Renal pelvis (tissue), 12 donors: ENCODE measurements at places on chromosomes 6 and 20. TPM values are rescaled to one million over a fixed set of nuclear protein-coding genes. Genes with fewer than 3 reads are reported as not detected.

GRCh38 chr6:148157841-148158240 lies 184.8 kb upstream of the SASH1 start:
- DNase-seq: peak; percentile 30

GRCh38 chr20:59004763-59005522 lies 2.1 kb downstream of the CTSZ start:
- DNase-seq: no peak

GRCh38 chr6:17714879-17715851 lies 8.4 kb upstream of the NUP153 start:
- DNase-seq: no peak

- DNase-seq: no peak
Observed at GRCh38 chr6:15775741-15776140, 112.9 kb upstream of the DTNBP1 start.

Gene GPX6
- polyA plus RNA-seq: not detected

Gene SLC26A8
- 0.77 TPM for polyA plus RNA-seq

DNA sequence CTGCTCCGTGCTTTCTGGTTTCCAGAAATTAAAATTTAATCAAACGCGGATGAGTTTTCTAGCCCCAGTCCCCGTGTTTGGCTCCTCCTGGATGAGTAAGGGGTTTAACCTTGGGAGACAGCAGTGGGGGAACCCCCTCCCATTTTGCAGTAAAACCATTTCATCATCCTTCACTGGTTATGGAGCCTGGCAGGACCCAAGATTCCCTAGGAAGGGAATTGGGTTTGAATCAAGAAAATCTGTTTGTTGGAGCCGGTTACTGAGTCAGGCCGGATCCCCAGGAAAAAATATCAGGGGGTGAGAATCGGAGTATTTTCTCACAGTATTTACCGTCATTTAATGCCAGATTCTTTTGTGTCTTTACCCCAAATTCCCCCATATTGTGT lies 754 bp downstream of the YWHAB start:
- no peak for DNase-seq

Gene SPAG4
- 4.6 TPM for polyA plus RNA-seq

DNA sequence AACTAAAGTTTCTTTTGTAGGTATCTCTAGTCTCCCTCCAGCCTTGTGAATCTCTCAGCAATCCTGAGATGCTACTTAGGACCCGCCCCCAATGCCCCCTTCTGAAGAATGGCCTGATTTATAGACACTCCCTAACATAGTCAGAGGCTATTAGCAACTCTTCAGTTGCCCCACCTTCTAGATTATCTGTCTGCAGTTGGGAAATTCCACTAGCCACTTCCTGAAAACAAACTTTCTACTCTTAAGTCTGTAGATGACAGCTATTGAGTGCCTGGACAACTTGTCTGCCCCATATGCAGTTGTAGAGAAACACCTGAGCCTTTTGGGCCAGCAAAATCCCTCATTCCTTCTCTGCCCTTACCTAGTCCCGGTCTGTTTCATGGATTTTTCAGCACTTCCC lies 188.2 kb upstream of the PREP start:
- no peak for DNase-seq

GRCh38 chr20:19991854-19992253 lies 25.3 kb upstream of the NAA20 start:
- no peak for DNase-seq

Gene TNFRSF6B
- polyA plus RNA-seq: 2.8 TPM

Gene TTLL9
- polyA plus RNA-seq: 2.6 TPM

GRCh38 chr6:75020376-75020775 lies 185.5 kb downstream of the COL12A1 start:
- DNase-seq: no peak

- DNase-seq: no peak
Observed at GRCh38 chr20:48924756-48925109, 3.2 kb downstream of the ARFGEF2 start.

Gene TFAP2C
- polyA plus RNA-seq: 0.81 TPM

- no peak for DNase-seq
Observed at GRCh38 chr6:20583444-20583800, 49.2 kb downstream of the CDKAL1 start.

Gene HEBP2
- 57.1 TPM for polyA plus RNA-seq

DNA sequence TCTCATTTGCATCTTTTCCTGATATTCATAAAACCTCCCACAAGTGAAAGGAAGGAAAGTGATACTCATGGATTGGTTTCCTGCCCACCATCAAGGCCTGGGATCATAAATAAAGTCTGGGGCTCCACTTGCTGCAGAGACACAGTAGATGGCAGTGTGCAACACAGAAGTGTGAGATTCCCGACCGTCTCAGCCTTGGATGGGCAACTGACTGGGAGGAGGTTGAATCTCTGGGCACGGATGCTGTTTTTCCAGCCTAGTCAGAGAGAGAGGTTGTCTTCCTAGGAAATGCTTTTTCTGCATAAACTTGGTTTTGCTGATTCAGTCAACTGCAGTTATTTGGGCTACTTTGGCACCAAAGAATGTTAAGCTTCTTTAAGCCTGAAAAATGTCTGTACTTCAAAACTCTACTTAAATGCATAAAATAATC lies 9.9 kb upstream of the RFPL4B start:
- DNase-seq: peak; percentile 76

GRCh38 chr20:44586289-44586911 lies 4.0 kb downstream of the PKIG start:
- DNase-seq: no peak

Gene SCRT2
- 0.07 TPM for polyA plus RNA-seq

- no peak for DNase-seq
Observed at GRCh38 chr6:87767478-87767877, 65.4 kb upstream of the AKIRIN2 start.

GRCh38 chr20:31747640-31748039 lies 8.6 kb downstream of the TPX2 start:
- DNase-seq: no peak

GRCh38 chr6:24959319-24959718 lies 23.6 kb upstream of the RIPOR2 start:
- DNase-seq: no peak

- no peak for DNase-seq
Observed at GRCh38 chr20:47456952-47457724, 44.5 kb upstream of the NCOA3 start.

DNA sequence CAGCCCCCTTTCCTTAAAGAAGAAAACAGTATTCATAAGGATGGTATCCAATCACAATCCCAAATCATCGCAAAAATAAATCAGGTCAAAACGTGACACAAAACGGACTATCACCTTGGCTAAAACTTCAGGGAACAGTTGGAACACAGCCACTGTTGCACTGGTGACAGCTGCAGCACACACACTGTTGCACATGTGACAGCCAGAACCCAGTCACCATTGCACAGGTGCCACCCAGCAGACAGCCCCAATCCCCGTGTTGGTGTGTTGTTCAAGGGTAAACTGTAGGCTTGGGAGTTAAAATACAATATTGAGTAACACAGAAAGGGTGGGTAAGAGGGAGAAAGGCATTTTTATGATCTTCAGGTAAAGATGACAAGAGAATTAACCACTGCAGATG lies 15.8 kb downstream of the PSMB1 start:
- no peak for DNase-seq

GRCh38 chr20:25310268-25310920 lies 62.5 kb downstream of the PYGB start:
- DNase-seq: peak; percentile 9

- no peak for DNase-seq
Observed at GRCh38 chr20:34165018-34165619, 53.1 kb upstream of the EIF2S2 start.

Gene MEP1A
- polyA plus RNA-seq: not detected

- DNase-seq: no peak
Observed at GRCh38 chr6:7169296-7169721, 61.5 kb downstream of the RREB1 start.

DNA sequence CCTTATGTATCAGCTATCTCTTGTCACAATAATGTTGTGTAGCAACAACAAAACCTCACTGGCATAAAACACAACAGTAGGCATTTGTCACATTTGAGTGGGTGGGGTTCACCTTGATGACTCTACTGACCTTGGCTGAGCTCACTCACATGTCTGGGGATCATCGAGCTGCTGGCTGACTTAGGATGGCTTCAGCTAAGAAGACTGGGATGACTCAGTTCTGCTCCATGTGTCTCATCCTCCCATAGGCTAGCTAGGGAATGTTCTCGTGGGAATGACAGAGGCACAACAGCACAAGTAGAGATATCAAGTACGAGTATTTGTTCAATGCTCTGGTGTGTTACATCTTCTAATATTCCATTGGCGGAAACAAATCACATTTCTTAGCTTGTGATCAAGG lies 167.9 kb downstream of the PLCB1 start:
- DNase-seq: no peak

DNA sequence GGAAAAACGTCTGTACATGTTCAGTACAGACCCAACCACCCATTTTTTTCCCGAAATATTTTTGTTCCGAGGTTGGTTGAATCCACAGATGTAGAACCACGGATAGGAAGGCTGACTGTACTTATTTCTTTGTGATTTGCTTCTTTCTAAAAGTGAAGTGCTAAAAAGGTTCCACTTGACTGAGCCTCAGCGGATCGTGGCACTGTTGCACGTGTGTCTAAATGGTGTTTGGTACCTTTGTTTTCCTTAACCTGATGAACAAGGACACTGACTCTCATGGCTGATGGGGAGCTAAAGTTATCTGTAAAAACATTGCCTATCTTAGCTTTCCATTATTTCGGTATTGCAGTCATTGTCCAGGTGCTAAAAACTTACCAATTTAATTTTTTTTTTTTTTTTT lies 6.2 kb downstream of the BPHL start:
- DNase-seq: no peak

Gene TNF
- polyA plus RNA-seq: not detected

Gene KIF3B
- 36.4 TPM for polyA plus RNA-seq

DNA sequence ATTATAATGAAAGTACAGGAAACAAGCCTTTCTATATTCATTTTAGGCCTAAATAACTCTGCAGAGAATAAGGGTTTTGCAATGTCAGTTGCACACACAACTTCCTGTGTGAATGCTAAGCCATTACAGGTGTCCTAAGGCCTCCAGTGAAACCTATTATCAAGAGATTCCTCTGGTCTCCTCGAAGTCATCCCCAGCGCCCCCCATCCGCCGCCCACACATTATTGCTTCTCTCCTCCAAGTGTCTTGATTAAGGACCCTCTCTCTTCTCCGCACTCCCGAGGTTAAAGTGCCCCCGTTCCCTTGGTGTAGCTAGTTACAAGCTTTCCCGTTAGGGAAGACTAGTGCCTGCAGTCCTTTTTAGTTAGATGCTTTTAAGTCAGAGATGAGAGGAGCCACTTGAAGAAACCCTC lies 1.3 kb downstream of the HIVEP2 start:
- no peak for DNase-seq

Gene DCDC2
- polyA plus RNA-seq: 138 TPM

GRCh38 chr6:169092375-169092774 lies 161.3 kb downstream of the THBS2 start:
- no peak for DNase-seq

Gene GPR63
- 4.3 TPM for polyA plus RNA-seq

- no peak for DNase-seq
Observed at GRCh38 chr6:152598901-152599537, 38.1 kb downstream of the SYNE1 start.

DNA sequence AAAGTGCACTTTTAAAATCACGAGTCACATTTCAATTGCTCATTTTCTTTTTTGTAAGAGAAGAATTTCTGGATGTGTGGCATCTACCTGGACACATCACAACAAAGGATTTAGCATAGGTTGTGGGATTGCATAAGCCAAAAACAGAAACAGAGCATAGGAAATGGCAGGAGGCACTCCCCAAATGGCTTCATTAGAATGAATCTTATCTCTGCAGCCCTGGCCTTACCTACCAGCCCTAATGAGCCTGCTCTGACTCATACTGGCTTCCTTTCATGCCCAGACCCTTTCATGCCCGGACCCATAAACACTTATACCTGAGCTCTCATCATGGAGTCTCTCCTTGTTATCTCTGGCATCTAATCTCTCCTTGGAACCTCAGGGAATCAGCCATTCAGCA lies 23.9 kb upstream of the SPTLC3 start:
- no peak for DNase-seq

Gene CFAP61
- polyA plus RNA-seq: 6.5 TPM

Gene DDRGK1
- polyA plus RNA-seq: 65.8 TPM

- DNase-seq: no peak
Observed at GRCh38 chr20:55094353-55094861, 619.0 kb downstream of the DOK5 start.

Gene TMEM244
- polyA plus RNA-seq: not detected

GRCh38 chr6:81977486-81977885 lies 225.0 kb upstream of the TENT5A start:
- DNase-seq: no peak

- no peak for DNase-seq
Observed at GRCh38 chr20:41174373-41174772, 37.0 kb downstream of the PLCG1 start.

- DNase-seq: no peak
Observed at GRCh38 chr6:82484001-82484400, 120.4 kb downstream of the TPBG start.

DNA sequence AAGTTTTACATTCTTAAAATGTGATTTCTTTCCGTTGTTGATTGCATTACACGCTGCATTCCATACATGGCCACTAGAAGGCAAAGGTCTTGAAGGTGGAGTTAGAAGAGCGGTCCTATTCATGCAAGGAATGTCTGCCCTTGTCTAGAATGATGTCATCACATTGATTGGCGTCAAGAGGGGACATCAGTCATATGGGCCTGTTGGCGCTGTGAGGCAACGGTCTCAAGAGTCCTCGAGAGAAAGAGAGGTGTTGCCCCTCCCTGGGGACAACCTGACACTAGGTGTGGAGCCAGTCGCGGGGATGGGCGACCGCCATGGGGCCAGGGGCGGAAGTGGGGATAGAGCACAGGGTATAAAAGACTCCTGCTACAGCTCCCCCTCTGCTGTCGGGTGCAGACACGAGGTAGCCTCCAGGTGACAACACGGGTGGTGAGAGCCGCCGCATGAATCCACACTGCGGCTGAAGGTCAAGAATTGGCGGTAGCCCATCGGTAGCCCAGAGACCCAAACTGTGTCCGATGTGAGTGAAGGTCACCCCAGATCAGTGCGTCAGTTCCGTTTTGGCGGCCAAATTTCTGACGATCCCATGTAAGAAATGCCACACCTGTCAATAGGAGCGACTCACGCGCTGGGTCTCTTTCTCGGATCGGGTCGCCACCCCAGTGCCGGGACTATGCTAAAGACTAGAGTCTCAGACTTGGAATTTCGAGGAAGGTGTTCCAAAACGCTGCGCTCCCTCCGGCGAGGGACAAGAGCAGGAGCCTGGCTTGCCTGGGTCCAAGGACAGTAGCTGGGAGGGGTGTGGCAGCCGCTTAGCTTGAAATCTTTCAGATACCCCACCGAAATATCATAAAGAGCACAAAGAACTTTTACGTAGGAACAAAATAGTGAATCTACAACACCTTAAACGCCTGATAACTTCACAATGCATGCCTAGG lies 93.2 kb upstream of the ZNF184 start:
- no peak for DNase-seq

Gene CTAGE9
- not detected for polyA plus RNA-seq

GRCh38 chr6:142696123-142697000 lies 248.6 kb downstream of the HIVEP2 start:
- DNase-seq: peak; percentile 67

GRCh38 chr20:2279253-2279779 lies 16.5 kb upstream of the TGM3 start:
- no peak for DNase-seq

Gene NRSN1
- polyA plus RNA-seq: 1.4 TPM
